ENCODE measurements at places on chromosomes 12 and 14. TPM values are rescaled to one million over a fixed set of nuclear protein-coding genes. Genes with fewer than 3 reads are reported as not detected.
A peak's percentile ranks its signal among the peaks of the same experiment; 100 is the strongest.

Gene LHX5
- total RNA-seq, result not detected

Gene PGF
- total RNA-seq, result 2.2 TPM

Gene RASSF3
- total RNA-seq, result 21.4 TPM

Gene MORN3
- total RNA-seq, result 0.02 TPM

DNA sequence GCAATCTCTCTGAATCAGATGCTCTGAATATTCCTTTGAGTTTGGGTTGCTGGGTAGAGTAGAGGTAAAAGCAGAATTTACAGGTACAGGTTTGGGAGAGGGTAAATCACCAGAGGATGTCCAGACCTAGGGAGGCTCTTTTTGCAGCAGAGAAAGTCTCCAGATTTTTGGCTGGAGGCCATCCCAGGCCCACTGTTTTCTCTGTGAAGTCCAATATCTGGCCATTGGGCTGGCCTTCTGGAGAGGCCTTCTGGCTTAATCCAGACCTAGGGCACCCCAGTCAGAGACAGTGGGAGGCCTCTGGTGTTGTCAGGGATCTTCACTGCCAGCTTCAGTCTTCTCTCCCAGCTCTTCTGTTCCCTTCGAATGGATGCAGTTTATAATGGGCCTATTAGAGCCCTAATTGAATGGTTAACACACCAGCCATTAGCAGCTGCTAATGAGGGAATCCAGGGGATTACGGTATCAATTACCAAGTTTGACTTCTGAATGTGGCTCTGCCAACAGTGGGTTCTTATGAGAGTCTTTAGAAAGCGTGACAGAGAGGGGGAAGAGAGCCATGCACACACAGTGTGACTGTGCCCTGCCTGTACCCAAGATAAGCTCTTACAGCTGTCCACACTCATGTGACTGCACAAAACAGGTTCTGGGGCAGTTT lies 183.1 kb downstream of the EMP1 start:
- DNase-seq, result no peak

DNA sequence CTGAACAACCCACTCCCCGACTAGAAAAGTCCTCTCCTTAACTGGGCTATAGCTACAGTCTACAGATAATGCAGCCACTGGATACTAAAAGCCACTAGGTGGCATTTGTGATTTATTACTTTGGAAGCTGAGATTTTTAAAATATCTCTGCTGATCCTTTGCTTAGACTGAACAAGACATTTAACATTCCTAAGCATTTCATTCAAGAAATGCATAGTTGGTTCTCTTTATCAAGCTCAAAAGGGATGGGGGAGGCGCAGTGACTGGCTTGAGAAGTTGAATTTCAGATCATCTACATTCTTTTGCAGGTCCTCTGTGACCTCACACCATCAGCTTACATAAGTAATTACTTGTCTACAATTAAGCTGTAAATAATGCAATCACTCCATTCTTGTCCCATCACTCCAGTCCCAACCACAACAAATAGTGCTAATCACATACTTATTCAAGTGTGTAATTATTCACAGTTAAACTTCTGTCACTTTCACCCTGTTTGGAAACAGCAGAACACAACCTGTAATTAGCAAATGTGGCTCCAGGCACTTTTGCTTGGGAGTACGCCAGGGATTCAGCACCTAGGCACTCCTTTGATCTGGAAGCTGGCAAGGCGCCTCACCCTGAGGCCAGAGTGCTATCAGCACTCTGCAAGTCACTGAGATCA lies 203.6 kb downstream of the NOVA1 start:
- DNase-seq, result no peak

- DNase-seq, result no peak
Measured at GRCh38 chr14:63267171-63267570, 51.6 kb downstream of the GPHB5 start.

- DNase-seq, result peak; percentile 81
Measured at GRCh38 chr12:67517181-67517887, 131.2 kb upstream of the DYRK2 start.

GRCh38 chr12:94122591-94122990 lies 25.8 kb upstream of the PLXNC1 start:
- DNase-seq, result no peak

DNA sequence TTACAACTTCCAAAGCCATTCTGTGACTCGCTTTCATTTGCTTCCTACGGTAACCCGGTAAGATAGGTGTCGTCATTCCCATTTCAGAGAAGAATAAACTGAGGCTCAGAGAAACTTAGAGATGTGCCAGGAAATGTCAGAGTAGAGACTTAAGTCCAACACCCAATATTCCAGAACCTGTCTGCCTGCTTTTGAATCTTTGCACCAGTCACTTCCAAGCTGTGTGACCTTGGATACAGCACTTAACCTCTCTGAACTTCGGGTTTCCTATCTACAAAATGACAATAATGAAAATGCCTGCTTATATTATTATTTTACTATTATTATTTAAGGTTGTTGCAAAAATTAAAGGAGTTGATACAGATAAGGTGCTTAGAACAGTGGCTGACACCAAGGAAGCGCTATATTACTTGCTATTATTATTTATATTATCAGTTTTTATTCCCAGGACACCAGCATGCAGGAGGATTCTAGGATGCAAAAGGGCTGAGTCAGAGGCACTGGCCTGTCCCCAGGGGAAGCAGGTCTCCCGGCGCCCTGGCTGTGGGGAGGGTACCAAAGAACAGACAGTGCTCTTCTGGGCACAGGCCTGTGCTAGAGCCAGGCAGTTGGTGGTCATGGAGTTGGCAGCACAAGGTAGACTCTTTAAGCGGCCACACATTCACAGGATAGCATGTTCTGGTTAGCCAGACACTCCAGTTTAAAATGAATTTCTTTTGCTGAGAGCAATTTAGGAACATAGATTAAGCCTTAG lies 5.4 kb downstream of the HSPB8 start:
- DNase-seq, result no peak

GRCh38 chr12:89962648-89963047 lies 254.0 kb upstream of the ATP2B1 start:
- DNase-seq, result no peak

DNA sequence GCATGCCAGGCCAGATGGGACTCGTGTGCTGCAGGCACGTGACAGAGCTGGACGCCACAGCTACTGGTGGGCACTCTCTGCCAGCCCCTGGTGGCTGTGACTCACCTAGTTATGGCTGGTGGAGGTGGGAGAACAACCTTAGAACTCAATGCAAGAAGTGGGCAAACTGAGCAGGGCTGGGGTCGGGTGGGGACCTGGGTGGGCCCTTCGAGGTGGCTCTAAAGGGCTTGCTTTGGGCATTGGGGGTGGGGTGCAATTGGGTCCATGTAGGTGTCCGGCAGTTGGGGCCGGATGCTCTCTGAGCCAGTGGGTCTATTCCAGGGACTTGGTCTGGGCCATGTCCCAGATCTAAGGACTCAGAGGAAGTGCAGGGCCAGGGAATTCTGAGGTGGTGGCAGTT lies 5.1 kb upstream of the SERPINA12 start:
- DNase-seq, result no peak

DNA sequence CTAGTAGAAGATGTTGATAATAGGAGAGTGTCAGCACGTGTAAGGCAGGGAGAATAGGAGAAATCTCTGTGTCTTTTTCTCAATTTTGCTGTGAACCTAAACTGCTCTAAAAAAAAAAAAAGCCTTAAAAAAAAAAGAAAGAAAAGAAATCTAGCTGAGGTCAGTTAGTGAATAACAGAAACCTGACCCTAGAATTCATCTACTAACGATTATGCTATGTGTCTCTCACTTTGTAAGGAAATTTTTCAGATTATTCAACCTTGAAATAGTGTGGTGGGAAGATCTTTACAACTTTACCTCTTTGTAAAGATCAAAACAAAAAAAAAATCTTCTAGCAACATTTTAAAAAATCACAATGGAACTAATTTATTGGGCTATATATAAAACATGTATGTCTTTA lies 995.7 kb downstream of the GALC start:
- DNase-seq, result no peak

GRCh38 chr14:67411820-67412421 lies at the start of gene PLEK2:
PLEK2 (minus strand) TSS chr14:67412165; CDS start chr14:67412059, 106 bp downstream.
- DNase-seq, result no peak
